ENCODE measurements at places on chromosomes 6 and 20. TPM values are rescaled to one million over a fixed set of nuclear protein-coding genes. Genes with fewer than 3 reads are reported as not detected.

Gene SRSF12
- 0.10 TPM for total RNA-seq

Gene SF3B5
- 204 TPM for total RNA-seq

Gene PEX3
- 25.0 TPM for total RNA-seq

GRCh38 chr6:128432394-128432793 is 88.0 kb downstream of the PTPRK start:
- DNase-seq: no peak

DNA sequence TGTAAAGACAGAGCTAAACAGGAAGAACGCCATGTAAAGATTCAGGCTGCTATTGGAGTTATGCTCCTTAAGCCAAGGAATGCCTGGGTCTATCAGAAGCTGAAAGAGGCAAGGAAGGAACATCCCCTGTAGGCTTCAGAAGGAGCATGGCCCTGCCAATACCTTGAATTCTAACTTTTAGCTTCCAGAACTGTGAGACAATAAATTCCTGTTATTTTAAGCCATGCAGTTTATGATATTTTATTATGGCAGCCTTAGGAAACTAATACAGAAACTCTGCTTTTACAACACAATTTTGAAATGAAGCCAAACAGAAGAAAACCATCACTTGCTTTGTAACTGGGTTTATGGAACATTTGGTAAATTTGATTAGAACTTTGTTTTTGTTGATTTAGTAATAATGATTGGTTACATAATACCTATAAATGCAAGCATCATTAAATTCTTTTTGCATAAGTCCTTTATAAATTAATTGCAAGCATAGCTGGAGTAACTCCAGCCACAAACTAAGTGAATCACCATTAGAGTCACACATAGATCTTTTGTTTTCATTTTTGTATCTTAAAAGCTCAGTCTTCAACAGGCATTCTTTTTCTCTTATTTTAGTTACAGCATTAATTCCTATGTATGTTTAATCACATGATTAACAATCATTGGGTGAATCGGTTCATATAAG is 33.5 kb upstream of the TSPYL1 start:
- no peak for DNase-seq

DNA sequence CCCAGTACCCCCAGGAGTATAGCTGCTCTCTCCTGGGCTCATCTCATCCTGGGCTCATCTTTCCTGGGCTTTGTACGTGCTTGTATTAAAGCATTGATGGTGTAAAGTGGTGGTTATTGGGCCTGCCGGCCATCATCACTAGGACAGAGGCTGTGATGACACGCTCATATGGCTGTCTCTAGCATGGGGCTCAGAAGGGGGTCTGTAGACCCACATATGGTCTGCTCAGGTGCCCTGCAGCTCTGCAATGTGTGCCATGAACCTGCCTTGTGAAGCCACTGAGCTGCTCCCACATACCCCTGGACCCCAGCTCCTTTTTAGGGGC is 143.4 kb downstream of the CDC5L start:
- no peak for DNase-seq

DNA sequence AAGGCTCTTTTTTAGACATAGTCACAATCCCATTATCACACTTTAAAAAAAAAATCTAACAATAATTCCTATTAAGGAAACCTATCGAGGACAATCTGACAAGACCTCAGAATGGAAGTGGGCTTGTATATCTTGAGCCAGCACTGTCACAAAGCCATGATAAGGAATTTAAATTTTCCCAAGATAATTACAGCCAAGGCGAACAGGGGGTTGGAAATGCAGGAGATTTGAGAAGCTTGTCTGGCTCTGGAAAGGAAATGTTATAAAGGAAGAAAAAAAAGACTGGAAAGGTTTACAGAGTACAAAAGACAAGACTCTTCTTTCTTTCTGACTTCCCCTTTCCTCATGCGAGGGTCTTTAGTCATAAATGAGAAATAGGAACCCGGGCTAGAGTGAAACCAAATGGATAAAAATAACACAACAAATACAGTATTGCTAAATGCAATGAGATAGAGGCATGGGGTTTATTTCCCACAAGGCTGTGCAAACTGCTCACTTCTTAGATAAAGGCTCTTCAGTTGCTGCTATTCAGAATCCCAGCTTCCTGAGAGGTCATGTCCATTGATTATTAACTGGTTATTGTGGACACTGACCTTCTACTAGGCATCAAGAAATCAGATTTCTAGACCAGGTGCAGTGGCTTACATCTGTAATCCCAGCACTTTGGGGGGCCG is 13.4 kb upstream of the GHRH start:
- DNase-seq: no peak

All from activated T-helper 1 cell treated with anti-CD3 and anti-CD28 coated beads, Interleukin-12 subunit alpha, Interleukin-12 subunit beta, Interleukin-2, Interleukin-4 antibody, amounts not matched to agents 30 ng/mL and 10 ng/mL and 1 ng/mL, durations not matched to agents 14 hours and 24 hours and 36 hours (primary cell).